ENCODE measurements at places on chromosomes 2 and 18. TPM values are rescaled to one million over a fixed set of nuclear protein-coding genes. Genes with fewer than 3 reads are reported as not detected.
A peak's percentile ranks its signal among the peaks of the same experiment; 100 is the strongest.

GRCh38 chr2:109029490-109030201 is 40.6 kb upstream of the EDAR start:
- H3K27ac ChIP-seq = no peak overlapping the region
- no peaks in the 10 kb centered on the region for H3K27me3 ChIP-seq
- DNase-seq = no peak
- no peak overlapping the region for H3K4me3 ChIP-seq
- no peaks in the 10 kb centered on the region for H3K36me3 ChIP-seq
- peaks cover 16% of the 10 kb centered on the region for H3K4me1 ChIP-seq

Gene TCF23
- polyA plus RNA-seq = not detected

GRCh38 chr18:49052891-49053644 is 102.3 kb upstream of the SMAD7 start:
- DNase-seq = no peak
- H3K4me1 ChIP-seq = peaks cover 34% of the 10 kb centered on the region
- H3K27me3 ChIP-seq = no peaks in the 10 kb centered on the region
- H3K27ac ChIP-seq = no peak overlapping the region
- no peaks in the 10 kb centered on the region for H3K36me3 ChIP-seq

GRCh38 chr18:73728657-73729056 is 419.0 kb downstream of the FBXO15 start:
- no peaks in the 10 kb centered on the region for H3K27me3 ChIP-seq
- no peaks in the 10 kb centered on the region for H3K4me1 ChIP-seq
- H3K4me3 ChIP-seq = no peak overlapping the region
- H3K27ac ChIP-seq = no peak overlapping the region

Gene FRZB
- polyA plus RNA-seq = not detected

GRCh38 chr2:192159208-192159607 is 35.5 kb downstream of the TMEFF2 start:
- no peaks in the 10 kb centered on the region for H3K36me3 ChIP-seq
- no peak for DNase-seq
- peaks cover 12% of the 10 kb centered on the region for H3K4me1 ChIP-seq
- H3K27me3 ChIP-seq = no peaks in the 10 kb centered on the region

- H3K4me3 ChIP-seq = peak within 1 kb of the TSS; percentile 79
- H3K4me1 ChIP-seq = peaks cover 44% of the 10 kb centered on the region
- no peaks in the 10 kb centered on the region for H3K36me3 ChIP-seq
- H3K27ac ChIP-seq = peak within 1 kb of the TSS; percentile 15
- H3K27me3 ChIP-seq = no peaks in the 10 kb centered on the region
- peak; percentile 59 for DNase-seq
These were observed at the start of gene RSAD2 for GRCh38 chr2:6877402-6878304. TSS of gene RSAD2 (plus strand) at chr2:6877777. CDS start at chr2:6877801, 24 bp downstream.

DNA sequence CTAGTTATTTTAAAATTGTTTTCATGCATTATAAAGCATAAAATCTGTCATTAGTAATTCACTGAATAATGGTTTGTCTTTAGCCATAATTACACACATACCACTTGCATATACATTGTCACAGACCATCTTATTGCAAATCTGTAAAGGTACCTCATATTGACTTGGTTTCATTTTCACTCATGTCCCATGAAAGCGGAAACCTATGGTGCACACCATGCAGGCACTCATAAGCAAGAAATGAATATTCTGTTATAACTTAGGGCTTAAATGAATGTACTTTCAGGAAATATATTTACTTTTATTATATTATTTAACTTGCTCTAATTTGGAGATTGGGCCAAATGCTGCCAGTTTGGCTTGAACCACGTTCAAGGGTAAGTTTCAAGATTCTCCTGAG is 29.2 kb upstream of the STK17B start:
- peaks cover under 1% of the 10 kb centered on the region for H3K4me1 ChIP-seq
- no peak overlapping the region for H3K4me3 ChIP-seq
- DNase-seq = no peak
- H3K36me3 ChIP-seq = no peaks in the 10 kb centered on the region
- H3K27me3 ChIP-seq = no peaks in the 10 kb centered on the region
- H3K27ac ChIP-seq = no peak overlapping the region

- no peaks in the 10 kb centered on the region for H3K4me1 ChIP-seq
- no peaks in the 10 kb centered on the region for H3K36me3 ChIP-seq
- H3K4me3 ChIP-seq = no peak overlapping the region
- H3K27ac ChIP-seq = no peak overlapping the region
- no peak for DNase-seq
These were observed 140.6 kb downstream of the EPHA4 start for GRCh38 chr2:221431477-221431876.

DNA sequence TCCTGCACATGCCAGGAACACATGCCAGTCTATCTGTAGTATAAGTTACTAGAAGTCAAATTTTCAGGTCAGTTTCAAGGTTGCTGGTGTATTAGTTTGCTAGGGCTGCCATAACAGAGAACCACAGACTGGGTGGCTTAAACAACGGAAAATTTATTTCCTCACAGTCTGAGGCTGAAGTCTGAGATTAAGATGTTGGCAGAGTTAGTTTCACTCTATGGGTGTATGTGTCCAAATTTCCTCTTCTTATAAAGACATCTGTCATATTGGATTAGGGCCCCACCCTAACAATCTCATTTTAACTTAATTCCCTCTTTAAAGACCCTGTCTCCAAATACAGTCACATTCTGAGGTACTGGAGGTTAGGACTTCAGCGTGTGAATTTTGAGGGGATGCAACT is 26.5 kb downstream of the B3GNT7 start:
- no peak for DNase-seq
- no peak overlapping the region for H3K27ac ChIP-seq
- H3K4me1 ChIP-seq = no peaks in the 10 kb centered on the region
- H3K4me3 ChIP-seq = no peak overlapping the region
- no peaks in the 10 kb centered on the region for H3K27me3 ChIP-seq

Gene FBXO48
- 0.27 TPM for polyA plus RNA-seq

- peaks cover 7% of the 10 kb centered on the region for H3K36me3 ChIP-seq
- no peak overlapping the region for H3K4me3 ChIP-seq
- H3K4me1 ChIP-seq = peaks cover 13% of the 10 kb centered on the region
- DNase-seq = no peak
- no peaks in the 10 kb centered on the region for H3K27me3 ChIP-seq
These were observed 1.7 kb upstream of the SLC25A12 start for GRCh38 chr2:171895786-171896185.

GRCh38 chr2:204775766-204776165 is 230.5 kb downstream of the PARD3B start:
- H3K4me3 ChIP-seq = no peak overlapping the region
- H3K36me3 ChIP-seq = no peaks in the 10 kb centered on the region
- no peak for DNase-seq
- no peaks in the 10 kb centered on the region for H3K4me1 ChIP-seq
- H3K27me3 ChIP-seq = no peaks in the 10 kb centered on the region
- no peak overlapping the region for H3K27ac ChIP-seq

Gene SPATS2L
- 3.2 TPM for polyA plus RNA-seq

DNA sequence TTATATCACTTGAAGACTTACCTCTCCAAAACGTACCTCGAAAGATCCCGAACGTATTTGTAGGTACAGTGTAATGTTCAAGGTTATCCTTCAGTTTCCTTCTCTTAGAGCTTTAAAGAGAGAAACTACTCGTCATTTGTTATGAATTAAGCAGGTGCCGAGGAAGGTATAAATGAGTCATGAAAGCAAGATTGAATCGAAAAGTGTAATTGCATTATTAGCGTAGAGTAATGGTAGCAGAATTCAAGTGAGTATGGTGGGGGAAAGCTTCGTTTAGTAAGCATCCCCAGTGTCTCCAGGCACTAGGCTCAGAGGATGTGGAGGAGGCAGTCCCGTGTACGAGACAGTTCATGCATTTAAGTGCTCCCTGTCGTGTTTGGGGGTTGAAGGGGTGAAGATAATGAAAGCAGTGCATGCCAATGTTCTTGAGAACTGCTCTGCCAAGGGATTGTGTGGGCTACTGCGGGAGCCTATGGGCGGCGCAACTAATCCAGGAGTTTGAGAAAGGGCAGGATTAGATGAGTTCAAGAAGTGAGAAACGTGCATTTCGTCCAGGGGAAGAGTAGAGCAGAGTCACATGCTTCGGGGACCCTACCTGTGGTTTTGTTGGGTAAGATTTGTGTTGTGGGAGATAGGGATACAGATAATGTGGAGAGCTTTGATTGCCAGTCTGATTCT is 858 bp downstream of the POLR1B start:
- no peak for DNase-seq
- H3K27me3 ChIP-seq = no peaks in the 10 kb centered on the region
- H3K27ac ChIP-seq = peak overlapping the region; percentile 95
- H3K4me3 ChIP-seq = peak overlapping the region; percentile 60
- H3K36me3 ChIP-seq = peaks cover 10% of the 10 kb centered on the region

GRCh38 chr18:3115447-3116030 is 102.6 kb upstream of the LPIN2 start:
- H3K4me1 ChIP-seq = peaks cover 4% of the 10 kb centered on the region
- H3K27ac ChIP-seq = no peak overlapping the region
- no peak for DNase-seq
- H3K27me3 ChIP-seq = no peaks in the 10 kb centered on the region

DNA sequence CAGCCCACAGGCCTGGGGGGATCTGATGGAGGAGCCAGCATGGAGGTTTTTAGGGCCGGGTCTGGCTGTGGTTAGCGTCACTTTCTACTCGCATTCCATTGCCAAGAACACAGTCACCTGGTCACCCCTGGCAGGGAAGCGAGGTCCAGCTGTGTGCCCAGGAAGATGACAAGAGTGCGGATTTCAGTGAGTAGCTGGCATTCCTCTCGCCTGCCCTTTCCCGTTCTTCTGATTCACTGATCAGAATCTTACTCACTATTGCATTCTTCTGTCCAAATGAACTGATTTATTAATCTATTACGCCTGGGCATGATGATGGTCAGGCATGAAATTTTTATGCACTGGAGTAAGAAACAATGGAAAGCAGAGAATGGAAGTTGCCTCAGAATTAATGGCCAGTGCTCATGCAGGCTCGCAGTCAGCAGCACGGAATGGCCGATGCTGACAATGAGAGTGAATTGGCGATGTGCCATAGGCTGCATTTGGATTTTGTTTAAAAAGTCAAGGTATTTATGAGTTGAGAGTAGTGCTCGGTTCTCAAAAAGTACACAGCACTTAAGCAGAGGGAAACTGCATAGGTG is 76.4 kb upstream of the MGAT5 start:
- no peak for DNase-seq
- H3K36me3 ChIP-seq = no peaks in the 10 kb centered on the region
- peaks cover 10% of the 10 kb centered on the region for H3K4me1 ChIP-seq
- H3K27ac ChIP-seq = no peak overlapping the region
- H3K27me3 ChIP-seq = no peaks in the 10 kb centered on the region
